H9 (cell line): ENCODE measurements at places on chromosomes 5 and 9.

DNA sequence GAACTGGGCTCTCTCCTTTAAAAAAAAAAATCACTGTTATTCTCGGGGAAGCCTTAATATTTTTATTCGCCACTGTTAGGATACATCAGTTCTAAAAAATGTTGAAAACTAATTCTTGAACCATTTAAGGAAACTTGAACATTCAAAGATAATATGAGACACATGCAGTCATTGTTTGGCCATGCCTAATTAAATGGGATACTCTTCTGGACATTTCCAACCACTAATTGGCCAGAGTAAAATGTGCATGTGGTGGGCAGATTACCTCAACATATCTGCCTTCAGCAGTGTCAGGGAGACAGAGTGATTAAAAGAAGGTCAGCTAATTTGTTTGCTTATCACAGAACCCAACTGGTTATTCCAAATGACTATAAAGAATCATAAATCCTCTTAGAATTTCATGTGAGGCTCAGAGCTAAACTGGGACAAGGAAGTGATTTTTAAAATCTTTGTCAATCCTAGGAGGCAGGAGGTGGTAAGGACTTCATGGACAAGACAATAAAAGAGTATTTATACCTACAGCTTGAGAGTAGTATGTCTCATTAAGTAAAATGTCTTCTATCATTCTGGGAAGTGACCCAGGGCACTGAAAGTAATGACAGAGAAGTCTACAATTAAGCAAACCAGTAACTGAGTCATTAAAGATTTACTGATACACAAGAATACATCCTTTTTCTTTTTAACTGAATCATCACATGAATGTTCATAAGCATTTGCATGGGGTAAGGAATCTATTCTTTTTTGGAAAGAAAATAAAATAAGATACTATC lies 242.9 kb upstream of the TRPM3 start:
- no peak for DNase-seq

DNA sequence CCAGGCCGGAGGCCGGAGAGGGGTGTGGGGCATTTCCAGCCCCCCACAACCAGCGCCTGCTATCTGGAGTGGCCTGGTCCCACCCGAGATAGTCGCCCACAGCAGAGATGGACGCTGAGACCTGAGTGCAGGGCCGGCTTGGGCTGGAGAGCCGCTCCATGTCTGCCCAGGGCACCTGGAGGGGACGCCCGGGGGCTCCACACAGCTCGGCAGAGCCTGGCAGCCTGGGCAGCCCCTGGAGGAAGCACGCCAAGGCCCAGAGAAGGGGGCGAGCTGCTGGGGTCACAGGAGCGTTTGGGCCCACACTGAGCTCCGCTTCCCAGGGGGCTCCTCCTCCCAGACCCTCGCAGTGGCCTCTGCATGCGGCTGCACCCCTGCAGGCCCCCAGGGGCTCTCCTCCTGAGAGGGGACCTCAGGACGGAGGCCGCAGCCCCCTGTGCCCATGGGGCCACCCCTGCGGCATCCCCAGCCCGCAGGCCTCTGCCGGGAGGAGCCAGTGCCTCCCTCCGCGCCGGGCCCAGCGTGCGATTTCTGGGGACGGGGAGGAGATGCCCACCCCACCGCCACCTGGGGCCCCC lies 42.2 kb upstream of the EGFL7 start:
- no peak for DNase-seq

DNA sequence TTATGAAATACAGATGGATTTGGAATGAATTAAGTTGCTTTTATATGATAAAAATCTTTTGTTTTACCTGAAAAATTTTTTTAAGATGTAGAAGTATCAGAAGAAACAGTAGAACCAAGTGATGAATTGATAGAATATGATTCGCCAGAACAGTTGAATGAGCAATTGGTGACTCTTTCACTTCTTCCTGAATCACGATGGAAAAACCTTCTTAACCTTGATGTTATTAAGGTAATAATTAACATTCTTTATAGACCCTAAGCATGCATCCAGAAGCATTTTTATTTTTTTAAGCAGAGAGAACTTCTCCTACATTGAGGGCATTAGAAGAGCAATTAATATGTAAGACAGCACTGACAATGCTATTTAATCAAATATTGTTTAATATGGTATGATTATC lies 28.8 kb downstream of the WDR36 start:
- DNase-seq: no peak

GRCh38 chr9:126474206-126474765 lies 139.4 kb upstream of the LMX1B start:
- no peak for DNase-seq

- DNase-seq: peak; percentile 66
Observed at GRCh38 chr9:2613730-2614271, 7.8 kb upstream of the VLDLR start.

- no peak for DNase-seq
Observed at GRCh38 chr5:14663734-14664269, 716 bp upstream of the OTULIN start.
